CD4-positive, alpha-beta memory T cell (primary cell): ENCODE measurements at places on chromosomes 16 and 17. TPM values are rescaled to one million over a fixed set of nuclear protein-coding genes. Genes with fewer than 3 reads are reported as not detected.

ANKRD40 gene
- polyA plus RNA-seq = 2.1 TPM

TVP23B gene
- polyA plus RNA-seq = 69.0 TPM

LDHD gene
- not detected for polyA plus RNA-seq

MYH11 gene
- 1.9 TPM for polyA plus RNA-seq

SBK1 gene
- 1.2 TPM for polyA plus RNA-seq

MYH8 gene
- not detected for polyA plus RNA-seq

KRT31 gene
- not detected for polyA plus RNA-seq

IKZF3 gene
- polyA plus RNA-seq = 3.2 TPM

- no peak for DNase-seq
These were observed 1.0 kb downstream of the TMEM114 start for GRCh38 chr16:8589057-8589899.

- no peak for DNase-seq
These were observed 223.6 kb downstream of the BCAS3 start for GRCh38 chr17:60901242-60901641.

DNA sequence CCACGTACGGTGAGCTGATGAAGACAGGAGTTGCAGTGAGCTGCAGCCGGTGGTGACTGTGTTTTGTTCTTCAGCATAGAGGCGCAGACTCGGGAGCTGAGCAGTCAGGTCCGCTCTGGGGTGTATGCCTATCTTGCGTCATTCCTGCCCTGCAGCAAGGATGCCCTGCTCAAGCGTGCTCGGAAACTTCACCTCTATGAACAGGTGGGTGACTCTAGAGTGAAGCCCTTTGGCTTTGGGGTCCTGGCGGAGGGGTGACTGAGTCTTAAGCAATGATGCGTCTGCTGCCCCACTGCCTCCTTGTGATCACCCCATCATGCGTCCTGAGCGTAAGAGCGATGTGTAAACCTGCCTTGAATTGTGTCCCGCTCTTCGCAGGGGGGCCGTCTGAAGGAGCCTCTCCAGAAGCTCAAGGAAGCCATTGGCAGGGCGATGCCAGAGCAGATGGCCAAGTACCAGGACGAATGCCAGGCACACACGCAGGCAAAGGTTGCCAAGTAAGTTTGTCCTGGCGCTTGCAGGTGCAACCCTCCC is 22.9 kb downstream of the UBN1 start:
- DNase-seq = no peak

- no peak for DNase-seq
These were observed 632 bp downstream of the CYBC1 start for GRCh38 chr17:82449883-82450356.

DNA sequence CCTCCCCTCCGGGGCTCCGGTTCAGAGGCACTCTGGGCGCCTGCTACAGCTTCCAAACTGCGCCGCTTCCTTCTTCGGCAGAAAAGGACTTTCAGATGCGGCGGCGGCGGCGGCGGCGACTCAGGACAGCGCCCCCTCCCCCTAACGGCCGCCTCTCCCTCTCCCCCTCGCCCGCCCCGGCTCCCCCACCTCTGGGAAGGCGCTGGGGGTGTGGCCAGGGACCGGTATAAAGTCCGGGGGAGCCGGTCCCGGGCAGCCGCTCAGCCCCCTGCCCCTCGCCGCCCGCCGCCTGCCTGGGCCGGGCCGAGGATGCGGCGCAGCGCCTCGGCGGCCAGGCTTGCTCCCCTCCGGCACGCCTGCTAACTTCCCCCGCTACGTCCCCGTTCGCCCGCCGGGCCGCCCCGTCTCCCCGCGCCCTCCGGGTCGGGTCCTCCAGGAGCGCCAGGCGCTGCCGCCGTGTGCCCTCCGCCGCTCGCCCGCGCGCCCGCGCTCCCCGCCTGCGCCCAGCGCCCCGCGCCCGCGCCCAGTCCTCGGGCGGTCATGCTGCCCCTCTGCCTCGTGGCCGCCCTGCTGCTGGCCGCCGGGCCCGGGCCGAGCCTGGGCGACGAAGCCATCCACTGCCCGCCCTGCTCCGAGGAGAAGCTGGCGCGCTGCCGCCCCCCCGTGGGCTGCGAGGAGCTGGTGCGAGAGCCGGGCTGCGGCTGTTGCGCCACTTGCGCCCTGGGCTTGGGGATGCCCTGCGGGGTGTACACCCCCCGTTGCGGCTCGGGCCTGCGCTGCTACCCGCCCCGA is at the start of gene IGFBP4:
Gene IGFBP4, plus strand, starts transcription at position 255 of the 792 bp plus-strand sequence. Its CDS starts 286 bp downstream, at position 541.
- DNase-seq = peak; percentile 56

DNA sequence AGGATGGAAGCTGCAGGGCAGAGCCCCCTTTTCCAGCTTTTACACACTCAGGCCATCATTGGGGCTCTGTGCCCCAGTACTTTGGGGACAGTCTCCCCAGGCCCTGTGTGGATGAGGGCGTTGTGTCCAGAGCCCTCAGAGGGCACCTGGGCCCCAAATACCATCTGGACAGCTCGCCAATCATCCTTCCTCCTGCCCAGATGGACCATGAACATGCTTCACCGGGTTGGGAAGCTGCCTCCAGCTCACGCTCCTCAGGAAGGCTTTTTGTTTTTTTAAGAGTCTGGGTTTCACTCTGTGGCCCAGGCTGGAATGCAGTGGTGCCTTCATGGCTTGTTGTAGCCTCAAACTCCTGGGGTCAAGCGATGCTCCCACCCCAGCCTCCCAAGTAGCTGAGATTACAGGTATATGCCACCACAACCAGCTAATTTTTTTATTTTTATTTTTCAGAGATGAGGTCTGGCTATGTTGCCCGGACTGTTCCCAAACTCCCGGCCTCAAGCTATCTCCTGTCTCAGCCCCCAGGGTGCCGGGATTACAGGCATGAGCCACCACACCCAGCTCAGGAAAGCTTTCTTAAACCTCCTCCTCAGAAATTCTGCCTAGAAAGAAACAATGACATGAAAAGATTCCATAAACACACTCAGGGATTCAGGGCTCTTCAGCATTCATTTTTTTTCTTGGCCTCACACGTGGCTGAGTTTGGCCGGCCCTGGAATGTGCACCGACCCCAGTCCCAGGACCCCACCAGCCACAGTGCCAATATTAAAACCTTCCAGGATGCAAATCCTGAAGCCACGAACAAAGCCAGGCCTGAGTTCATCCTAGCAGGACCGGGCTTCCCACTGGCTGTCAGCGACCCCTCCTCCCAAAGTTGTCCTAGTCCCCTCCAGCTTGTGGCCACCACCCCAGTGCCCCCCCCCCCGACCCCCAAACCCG is 27.4 kb upstream of the ZNF423 start:
- DNase-seq = no peak

- DNase-seq = peak; percentile 93
These were observed at the start of gene MIEN1 for GRCh38 chr17:39730095-39730921. MIEN1 (minus strand) TSS chr17:39730532; CDS start chr17:39730495, 37 bp downstream.

- DNase-seq = no peak
These were observed 181.5 kb upstream of the GSE1 start for GRCh38 chr16:85431431-85432124.

GRCh38 chr16:4389051-4389955 is 17.7 kb downstream of the VASN start:
- DNase-seq = no peak

GRCh38 chr17:35765086-35765710 is 4.5 kb downstream of the C17orf50 start:
- no peak for DNase-seq

GRCh38 chr16:80077696-80078095 is 463.1 kb upstream of the DYNLRB2 start:
- DNase-seq = no peak

DNA sequence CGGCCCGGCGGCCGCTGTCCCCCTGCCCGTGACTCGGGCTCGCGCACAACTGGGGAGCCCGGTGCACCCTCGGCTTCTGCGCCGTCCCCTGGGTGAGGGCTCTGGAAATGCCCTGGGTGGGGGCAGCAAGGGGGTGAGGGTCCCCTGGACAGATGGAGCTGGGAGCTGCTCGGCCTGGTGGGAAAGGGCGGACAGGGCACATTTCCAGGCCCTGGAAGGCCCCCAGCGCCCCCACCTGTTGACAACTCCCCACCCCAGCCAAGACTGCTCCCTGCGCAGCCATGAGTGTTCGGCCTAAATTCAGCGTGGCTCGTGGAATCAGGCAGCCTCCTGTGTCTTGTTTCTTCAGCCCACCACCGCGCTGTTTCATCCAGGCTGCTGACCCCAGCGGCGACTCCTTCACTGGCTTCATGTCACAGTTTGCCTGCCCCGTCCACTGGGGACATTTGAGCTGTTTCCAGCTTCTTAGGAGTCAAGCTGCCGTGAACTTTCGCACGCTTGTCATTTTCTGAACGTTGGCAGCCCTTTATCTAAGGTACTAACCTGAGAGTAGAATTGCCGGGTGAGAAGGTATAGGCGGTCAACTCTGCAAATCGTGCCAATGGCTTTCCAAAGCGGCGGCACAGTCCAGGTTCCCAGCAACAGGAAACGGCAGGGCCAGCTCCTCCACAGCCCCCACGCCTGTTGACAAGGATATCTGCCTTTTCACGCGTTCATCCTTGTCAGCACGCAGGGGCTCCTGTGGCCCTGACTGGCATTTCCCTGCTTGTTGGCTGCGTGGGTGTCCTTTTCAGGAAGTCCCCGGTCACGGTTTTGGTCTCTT is 895 bp downstream of the UTS2R start:
- DNase-seq = no peak
